ENCODE measurements at places on chromosomes 2 and 18. TPM values are rescaled to one million over a fixed set of nuclear protein-coding genes. Genes with fewer than 3 reads are reported as not detected.

Gene SMC6
- total RNA-seq = 41.9 TPM

DNA sequence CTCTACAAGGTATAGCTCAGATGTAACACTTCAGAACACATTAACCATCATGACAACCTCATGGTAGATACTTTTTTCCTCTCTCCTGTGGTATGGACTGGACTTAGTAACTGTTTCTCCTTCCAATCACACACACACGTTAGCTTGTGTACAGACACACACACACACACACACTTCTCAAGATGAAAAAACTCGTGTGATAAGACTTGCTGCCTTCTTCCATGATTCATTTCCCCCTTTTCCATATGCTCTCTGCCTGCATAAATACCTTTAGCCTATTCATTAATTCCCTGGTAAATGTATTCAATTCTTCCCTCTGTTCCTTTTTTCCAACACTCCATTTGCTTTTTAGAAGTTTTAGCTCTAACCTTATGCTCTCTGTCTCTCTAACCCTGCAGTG, 118.9 kb upstream of the TANK start:
- H3K27me3 ChIP-seq = peaks cover 21% of the 10 kb centered on the region
- no peaks in the 10 kb centered on the region for H3K4me1 ChIP-seq
- H3K4me3 ChIP-seq = no peak overlapping the region

Gene MPV17
- 80.8 TPM for total RNA-seq

DNA sequence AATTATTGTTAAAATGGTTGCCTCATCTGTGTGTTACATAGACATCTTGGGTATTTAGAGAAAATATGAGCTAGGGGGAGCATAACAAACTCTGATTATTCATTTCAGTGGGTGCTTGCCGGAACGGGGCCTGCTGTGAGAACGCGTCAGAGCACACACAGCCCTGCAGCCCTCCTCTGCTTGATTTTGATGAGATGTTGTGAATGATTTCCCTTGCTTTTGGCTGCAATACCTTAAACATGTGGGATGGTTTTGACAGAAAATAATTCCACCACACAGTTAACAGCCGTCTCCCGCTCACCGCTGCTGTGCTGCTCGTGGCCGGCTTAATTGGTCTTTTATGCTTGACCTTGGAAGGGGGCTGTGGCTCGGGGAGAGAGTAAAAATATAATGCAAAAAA, 49.9 kb upstream of the TXNDC2 start:
- DNase-seq = no peak
- no peaks in the 10 kb centered on the region for H3K36me3 ChIP-seq
- H3K27ac ChIP-seq = no peak overlapping the region
- no peak overlapping the region for H3K4me3 ChIP-seq

DNA sequence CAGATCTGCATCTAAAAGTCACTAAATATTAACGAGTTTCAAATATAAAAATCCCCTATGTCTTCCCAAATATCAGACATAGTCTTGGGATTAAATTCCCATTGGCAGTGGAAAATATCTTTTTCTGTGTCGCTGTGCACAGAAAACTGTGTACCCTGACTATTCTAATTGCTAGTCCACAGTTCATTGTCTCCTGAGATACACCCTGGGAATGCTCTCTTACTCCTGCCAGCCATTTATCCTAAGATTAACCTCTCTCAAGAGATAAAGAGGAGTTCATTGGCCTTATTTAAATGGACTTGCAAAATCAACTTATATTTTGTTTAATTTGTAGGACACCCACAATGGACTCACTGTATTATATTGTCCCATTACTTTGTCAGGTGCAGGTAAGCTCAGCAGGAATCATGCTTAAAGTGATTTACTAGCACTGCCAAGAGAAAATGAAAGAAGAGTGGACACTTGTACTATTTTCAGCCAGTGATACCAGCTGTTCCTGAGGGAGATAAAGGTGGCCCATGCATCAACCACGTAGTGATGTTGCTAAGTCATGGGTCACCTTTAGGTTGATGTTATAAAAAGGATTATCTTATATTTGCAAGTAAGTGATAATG, 553.8 kb downstream of the PIK3C3 start:
- no peak for DNase-seq

Gene IDH1
- total RNA-seq = 27.3 TPM

- no peaks in the 10 kb centered on the region for H3K36me3 ChIP-seq
- no peak overlapping the region for H3K27ac ChIP-seq
- peaks cover 2% of the 10 kb centered on the region for H3K27me3 ChIP-seq
- no peak overlapping the region for H3K4me3 ChIP-seq
- no peak for DNase-seq
Observed at GRCh38 chr18:50719471-50720324, 100.1 kb downstream of the MRO start.

DNA sequence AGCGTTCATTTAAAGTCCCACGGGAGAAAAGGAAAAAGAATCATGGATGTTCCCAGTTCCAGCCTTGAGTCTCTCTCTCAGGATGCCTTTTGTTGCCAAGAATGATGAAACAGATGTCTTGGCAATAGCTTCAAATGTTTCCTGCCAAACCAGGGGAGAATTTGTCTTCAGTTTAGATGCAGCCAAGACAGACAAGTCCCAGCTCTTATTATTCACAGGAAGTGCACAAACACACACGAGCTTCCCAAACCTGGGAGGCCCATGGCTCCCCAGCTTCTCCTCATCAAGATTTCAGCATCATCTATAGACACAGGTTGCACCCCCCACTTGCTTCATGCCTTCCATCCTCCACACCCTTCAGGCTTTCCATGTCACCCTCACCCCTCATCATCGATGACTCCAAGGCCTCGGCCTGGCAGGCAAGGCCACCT, 45.9 kb downstream of the HS1BP3 start:
- no peak overlapping the region for H3K27ac ChIP-seq
- no peak for DNase-seq
- H3K27me3 ChIP-seq = no peaks in the 10 kb centered on the region
- no peak overlapping the region for H3K4me3 ChIP-seq

DNA sequence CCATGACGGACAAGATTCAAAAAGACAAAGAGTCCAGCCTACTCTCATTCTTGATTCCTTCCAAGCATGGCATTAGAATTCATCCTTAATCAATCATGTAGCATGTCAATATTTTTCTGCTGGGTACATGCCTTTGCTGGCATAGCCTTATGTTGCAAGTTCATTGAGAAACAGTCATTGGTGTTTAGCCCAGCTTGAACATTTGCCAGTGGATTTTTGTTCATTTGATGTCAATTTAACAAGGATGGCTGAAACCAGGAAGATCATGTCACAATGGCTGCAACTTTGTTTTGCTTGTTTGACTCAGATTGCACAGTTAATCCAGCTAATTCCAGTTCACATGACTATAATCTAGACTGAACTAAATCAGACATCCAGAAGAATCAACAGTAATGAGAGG, 1132.2 kb downstream of the LRP1B start:
- no peak overlapping the region for H3K27ac ChIP-seq
- H3K4me1 ChIP-seq = no peaks in the 10 kb centered on the region
- no peak for DNase-seq
- no peaks in the 10 kb centered on the region for H3K27me3 ChIP-seq
- H3K36me3 ChIP-seq = no peaks in the 10 kb centered on the region

DNA sequence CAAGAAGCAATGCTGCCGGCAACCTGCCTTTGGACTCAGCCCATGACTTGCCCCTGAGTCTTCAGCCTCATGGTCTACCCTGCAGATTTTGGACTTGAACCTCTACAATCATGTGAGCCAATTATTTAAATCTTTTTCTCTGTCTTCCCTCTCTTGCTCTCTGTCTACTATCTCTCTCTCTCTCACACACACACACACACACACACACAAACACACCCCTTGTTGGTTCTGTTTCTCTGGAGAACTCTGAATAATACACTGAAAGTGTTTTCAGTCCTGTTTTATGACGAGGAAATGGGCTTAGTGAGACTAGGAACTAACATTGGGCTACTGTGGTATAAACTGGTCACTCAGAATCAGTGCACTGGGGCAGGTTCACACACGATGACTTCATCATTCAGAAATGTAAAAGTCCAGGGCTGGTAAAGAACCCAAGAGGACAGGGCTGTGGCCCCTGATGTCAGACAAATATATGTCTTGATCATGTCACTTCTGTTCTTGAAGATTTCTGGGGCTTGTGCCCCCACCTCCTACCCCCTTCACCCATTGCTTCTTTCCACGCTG, 266.1 kb upstream of the SIX2 start:
- H3K27me3 ChIP-seq = peaks cover 19% of the 10 kb centered on the region
- H3K4me3 ChIP-seq = no peak overlapping the region
- no peak overlapping the region for H3K27ac ChIP-seq
- DNase-seq = no peak
- peaks cover 9% of the 10 kb centered on the region for H3K4me1 ChIP-seq

GRCh38 chr2:29405266-29405665, 290.1 kb downstream of the CLIP4 start:
- peaks cover 3% of the 10 kb centered on the region for H3K27me3 ChIP-seq
- DNase-seq = no peak
- no peak overlapping the region for H3K4me3 ChIP-seq
- no peaks in the 10 kb centered on the region for H3K36me3 ChIP-seq
- H3K27ac ChIP-seq = no peak overlapping the region

DNA sequence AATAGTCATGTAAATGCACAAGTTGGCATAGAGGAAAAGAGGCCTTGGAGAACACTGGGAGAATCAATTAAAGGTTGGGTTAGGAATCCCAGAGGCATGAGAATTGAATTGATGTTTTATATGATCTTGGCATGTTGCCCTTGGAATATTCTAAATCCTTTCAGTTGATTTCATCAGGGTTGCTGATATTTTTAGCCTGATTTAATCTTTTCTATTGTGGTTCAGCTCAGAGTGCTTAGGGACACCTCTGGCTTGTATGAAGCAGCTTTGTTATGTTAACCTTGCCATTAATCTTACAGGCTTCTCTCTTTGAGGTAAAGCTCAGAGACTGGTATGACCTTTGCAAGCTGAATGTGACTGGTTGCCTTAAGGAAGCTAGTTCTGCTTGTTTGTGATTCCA, 64.4 kb upstream of the LYPD6B start:
- no peaks in the 10 kb centered on the region for H3K36me3 ChIP-seq
- DNase-seq = no peak
- H3K4me1 ChIP-seq = peaks cover 14% of the 10 kb centered on the region
- no peak overlapping the region for H3K4me3 ChIP-seq
- H3K27ac ChIP-seq = no peak overlapping the region

- H3K27ac ChIP-seq = no peak overlapping the region
- peaks cover 8% of the 10 kb centered on the region for H3K27me3 ChIP-seq
- H3K4me3 ChIP-seq = no peak overlapping the region
Observed at GRCh38 chr2:180676520-180677025, 303.8 kb upstream of the UBE2E3 start.

DNA sequence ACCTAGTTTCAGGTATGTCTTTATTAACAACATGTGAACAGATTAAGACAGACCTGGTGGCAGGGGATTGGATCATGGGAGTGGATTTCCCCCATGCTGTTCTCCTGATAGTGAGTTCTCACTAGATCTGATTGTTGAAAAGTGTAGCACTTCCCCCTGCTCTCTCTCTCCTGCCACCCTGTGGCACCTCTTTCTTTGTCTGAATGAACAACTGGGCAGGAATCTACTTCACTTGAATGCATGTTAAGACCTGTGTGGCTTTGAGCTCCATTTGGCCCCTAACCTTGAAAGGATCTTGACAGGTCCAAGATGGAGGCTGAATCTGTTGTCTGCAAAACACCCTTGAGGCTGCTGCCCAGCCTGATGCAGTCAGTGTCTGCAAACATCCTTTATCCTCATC, 194.4 kb downstream of the RNF144A start:
- H3K27ac ChIP-seq = no peak overlapping the region
- no peaks in the 10 kb centered on the region for H3K27me3 ChIP-seq
- no peak overlapping the region for H3K4me3 ChIP-seq
- H3K36me3 ChIP-seq = peaks cover 16% of the 10 kb centered on the region
- no peaks in the 10 kb centered on the region for H3K4me1 ChIP-seq
- no peak for DNase-seq

Gene PLGLB1
- total RNA-seq = 4.7 TPM

DNA sequence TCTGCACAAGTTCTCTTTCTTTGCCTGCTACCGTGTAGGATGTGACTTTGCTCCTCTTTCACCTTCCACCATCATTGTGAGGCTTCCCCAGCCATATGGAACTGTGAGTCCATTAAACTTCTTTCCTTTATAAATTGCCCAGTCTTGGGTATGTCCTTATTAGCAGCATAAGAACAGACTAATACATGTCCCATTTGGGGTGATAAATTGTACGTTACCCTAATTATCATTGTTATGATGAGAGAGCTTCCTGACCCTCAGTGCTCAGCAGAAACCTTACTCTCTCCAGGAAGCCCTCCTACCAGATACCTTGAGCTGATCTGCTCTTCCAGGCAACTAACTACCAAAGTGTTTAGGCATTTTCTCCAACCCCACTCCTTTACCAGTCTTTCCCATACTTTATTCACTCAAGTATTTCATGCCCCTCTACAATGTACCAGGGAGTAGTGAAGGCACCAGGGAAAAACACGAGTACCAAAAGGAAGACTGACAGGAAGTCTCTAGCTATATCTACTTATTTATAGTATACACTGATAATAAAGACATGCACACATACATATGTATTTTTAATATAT, 196.2 kb downstream of the MYCN start:
- H3K27ac ChIP-seq = no peak overlapping the region
- H3K4me1 ChIP-seq = no peaks in the 10 kb centered on the region
- no peaks in the 10 kb centered on the region for H3K27me3 ChIP-seq
- no peaks in the 10 kb centered on the region for H3K36me3 ChIP-seq
- DNase-seq = no peak
- H3K4me3 ChIP-seq = no peak overlapping the region

- H3K27me3 ChIP-seq = peaks cover 83% of the 10 kb centered on the region
- H3K4me1 ChIP-seq = peaks cover 10% of the 10 kb centered on the region
- no peak for DNase-seq
- H3K4me3 ChIP-seq = no peak overlapping the region
Observed at GRCh38 chr2:104846786-104847585, 6.9 kb upstream of the POU3F3 start.

Gene KCNJ3
- not detected for total RNA-seq

DNA sequence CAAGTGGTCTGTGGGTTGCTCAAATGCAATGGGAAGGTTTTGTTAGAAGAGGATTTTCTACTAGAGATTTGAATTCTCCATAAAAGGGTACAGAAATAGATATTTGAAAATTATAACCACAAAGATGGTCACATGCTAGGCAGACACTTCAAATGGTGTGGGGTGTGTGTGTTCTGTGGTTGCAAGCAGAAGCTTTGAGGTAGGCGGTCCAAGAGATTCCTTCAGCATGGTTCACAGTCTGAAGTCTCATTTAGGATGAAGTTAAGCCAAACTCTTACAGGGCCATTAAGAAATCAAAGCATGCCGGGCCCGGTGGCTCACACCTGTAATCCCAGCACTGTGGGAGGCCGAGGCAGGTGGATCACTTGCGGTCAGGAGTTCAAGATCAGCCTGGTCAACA, 38.3 kb upstream of the RMDN2 start:
- peaks cover 24% of the 10 kb centered on the region for H3K27me3 ChIP-seq
- H3K36me3 ChIP-seq = no peaks in the 10 kb centered on the region
- H3K27ac ChIP-seq = no peak overlapping the region
- DNase-seq = no peak
- no peak overlapping the region for H3K4me3 ChIP-seq
- H3K4me1 ChIP-seq = peaks cover 15% of the 10 kb centered on the region

Gene IL36A
- total RNA-seq = not detected

GRCh38 chr2:222972420-222972819, 79.6 kb upstream of the KCNE4 start:
- no peak overlapping the region for H3K4me3 ChIP-seq
- no peak overlapping the region for H3K27ac ChIP-seq
- peaks cover 4% of the 10 kb centered on the region for H3K27me3 ChIP-seq
- no peaks in the 10 kb centered on the region for H3K4me1 ChIP-seq
- no peak for DNase-seq
